Activated T-cell treated with anti-CD3 and anti-CD28 coated beads for 4 hours (primary cell): ENCODE measurements at places on chromosomes 11 and 22.
A peak's percentile ranks its signal among the peaks of the same experiment; 100 is the strongest.

DNA sequence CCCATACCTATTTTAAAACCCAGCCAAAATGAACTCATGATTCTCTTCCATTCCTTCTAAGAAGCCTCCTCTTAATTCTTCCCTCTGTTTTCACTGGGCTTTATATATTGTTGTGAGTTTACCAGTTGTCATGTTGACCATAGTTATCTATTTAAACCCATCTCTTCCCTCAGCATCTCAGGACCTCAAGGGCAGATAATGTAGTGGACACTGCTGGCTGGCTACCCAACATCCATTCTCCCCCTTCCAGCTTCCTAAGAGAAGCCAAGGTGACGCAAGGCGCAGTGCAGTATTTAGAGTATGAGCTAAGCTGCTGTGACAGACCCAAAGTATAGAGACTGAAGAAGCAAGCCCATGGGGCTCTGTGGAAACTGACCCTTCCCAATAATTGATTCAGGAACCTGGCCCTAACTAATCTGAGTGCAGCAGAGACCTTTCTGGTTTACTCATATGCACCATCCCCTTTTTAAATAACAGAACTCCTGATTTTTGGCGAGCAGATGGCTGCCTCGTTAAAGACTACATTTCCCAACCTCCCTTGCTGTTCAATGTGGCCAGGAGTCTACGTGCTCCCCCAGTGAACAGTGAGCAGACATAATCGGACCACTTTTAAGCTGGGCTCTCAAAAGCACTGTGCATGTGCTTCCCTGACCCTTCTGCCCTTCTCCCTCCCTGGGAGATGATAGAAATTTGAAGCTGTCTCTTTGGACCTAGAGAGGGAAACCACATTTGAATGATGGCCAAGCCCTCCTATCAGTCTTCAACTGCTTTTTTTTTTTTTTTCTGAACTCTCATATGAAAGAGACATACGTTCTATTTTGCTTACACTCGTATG is 28.1 kb upstream of the CREB3L1 start:
- DNase-seq, result no peak

- DNase-seq, result peak; percentile 80
Measured at GRCh38 chr11:64803158-64803845, at the start of gene MAP4K2. Gene MAP4K2, minus strand, starts transcription at chr11:64803214. Its CDS starts 65 bp downstream, at chr11:64803149.

GRCh38 chr22:28019360-28019759 is 100.3 kb upstream of the PITPNB start:
- no peak for DNase-seq

- no peak for DNase-seq
Measured at GRCh38 chr11:11163669-11164333, 189.2 kb downstream of the CSNK2A3 start.

DNA sequence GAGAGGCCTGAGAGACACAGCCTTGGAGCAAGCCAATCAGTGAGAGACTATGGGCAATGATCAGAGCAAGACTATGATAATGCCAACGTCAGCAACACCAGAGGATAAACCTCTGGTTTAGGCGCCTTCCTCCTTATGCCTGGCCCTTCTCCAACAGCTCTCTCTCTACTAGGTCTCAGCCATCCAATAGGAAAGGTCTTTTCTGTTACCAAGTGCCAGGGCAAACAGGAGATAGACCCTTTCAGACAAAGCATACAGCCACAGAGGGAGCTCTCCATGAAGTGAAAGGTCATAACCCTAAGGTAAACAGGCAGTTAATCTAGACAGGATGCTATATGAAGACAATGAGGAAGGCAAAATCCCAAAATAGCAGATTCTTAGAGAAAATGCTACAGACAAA is 9.5 kb downstream of the STK33 start:
- DNase-seq, result no peak

DNA sequence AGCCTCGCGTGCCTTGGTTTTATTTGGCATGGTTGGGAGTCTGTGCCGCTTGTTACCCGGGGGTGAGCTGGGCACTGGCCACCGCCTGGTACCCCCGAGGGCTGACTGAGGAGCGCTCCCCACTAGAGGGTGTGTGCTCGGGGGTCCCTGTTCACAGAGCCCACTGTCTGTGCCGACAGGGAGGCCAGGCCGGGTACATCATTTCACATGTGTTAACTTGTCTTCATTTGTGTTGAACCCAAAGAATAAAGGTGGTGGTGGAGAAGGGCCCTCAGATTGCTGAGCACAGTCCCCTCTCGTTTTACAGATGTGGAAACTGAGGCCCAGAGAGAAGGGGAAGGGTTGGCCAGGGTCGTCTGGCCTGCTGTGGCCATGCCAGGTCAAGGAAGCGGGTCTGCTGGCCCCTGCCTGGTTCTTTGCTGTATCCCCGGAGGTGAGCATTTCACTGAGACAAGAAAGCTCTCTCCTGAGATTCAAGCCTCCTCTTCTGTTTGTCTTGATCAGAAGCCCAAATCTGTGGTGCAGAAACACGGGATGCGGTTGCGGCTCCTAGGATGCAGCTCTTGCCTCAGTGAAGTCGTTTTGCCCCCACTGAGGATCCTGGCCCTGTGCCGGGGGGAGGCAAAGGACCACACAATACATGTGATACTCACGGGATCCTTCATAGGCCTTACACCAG is 60.8 kb downstream of the FBLN1 start:
- no peak for DNase-seq

DNA sequence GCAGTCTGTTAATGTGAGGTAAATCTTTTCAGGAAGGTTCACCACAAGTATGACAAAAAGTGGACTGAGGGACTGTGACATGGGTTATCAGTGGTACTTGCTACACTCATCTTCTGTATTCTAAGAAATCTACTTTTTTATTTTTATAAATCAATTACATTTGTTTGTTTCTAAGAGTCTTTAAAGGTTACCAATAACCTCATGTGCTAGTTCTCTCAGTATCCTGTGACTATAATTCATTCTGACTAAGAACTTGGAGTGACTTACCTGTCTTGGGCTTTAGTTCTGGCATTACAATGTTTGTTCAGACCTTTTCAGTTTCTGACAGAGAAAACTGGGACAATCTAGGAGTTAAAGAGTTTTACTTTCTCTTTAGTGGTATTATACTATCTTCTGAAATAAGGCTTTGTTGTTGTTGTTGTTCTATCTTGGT is 108.4 kb downstream of the PDE3B start:
- no peak for DNase-seq
